ENCODE measurements at places on chromosomes 1 and 21.
A peak's percentile ranks its signal among the peaks of the same experiment; 100 is the strongest.

DNA sequence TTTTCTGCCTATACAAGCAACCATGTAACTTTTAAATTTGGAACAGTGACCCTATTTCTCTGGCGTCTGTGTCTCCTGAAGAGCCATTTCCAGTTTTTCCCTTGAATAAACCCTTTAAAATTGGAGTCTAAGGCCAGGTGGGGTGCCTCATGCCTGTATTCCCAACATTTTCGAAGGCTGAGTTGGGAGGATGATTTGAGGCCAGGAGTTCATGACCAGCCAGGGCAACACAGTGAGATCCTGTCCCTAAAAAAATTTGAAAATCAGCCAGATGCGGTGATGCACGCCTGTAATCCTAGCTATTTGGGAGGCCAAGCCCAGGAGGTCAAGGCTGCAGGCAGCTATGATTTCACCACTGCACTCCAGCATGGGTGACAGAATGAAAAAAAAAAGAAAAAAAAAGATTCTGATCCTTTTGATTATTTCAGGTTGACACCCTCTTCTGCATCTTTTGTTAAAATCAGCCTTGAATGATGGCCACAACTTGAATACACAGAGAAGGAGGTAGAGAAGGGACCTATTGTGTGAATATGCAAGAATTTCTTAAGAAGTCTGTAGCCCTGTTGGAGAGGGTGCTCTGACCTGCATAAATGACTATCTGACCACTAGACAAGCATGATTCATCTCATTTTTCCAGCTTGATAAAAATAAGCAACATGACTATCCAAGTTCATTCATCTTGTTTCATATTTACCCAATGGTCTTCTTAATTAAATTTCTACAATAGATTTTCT is 40.2 kb upstream of the PARP1 start:
- no peak for DNase-seq

- DNase-seq: no peak
These were observed 6.6 kb downstream of the SGIP1 start for GRCh38 chr1:66540434-66541032.

GRCh38 chr1:31815752-31816500 is at the start of gene SPOCD1:
Gene SPOCD1 (minus strand): TSS chr1:31816022. CDS start chr1:31815333, 689 bp downstream.
- peak; percentile 50 for DNase-seq

DNA sequence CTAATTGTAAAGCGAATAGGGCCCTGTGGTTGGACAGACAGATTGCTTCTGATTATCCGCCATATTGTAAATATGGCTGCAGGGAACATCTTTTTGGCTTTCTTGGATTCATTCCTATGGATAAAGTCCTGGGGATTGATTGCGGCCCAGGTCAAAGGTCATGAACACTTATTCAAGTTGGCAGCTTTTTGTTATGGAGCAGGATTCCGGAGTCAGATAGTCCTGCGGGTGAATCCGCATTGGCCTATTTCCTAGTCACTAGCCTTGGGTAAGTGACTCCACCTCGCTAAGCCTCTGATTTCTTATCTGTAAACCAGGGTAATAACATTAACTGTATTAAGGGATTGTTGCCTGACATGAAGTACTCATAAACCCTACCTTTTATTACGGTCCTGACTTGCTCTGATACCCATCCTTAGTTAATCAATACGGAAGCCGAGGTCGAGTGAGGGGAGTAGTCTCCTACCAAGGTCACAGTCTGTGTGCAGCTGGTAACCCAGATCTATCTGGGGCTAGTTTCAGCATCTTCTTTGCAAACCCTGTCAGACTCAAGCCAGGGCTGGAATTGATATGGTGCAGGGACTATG is 31.7 kb downstream of the EDN2 start:
- no peak for DNase-seq

- DNase-seq: no peak
These were observed 22.0 kb downstream of the MRPL37 start for GRCh38 chr1:54221867-54222484.

- no peak for DNase-seq
These were observed 33.4 kb upstream of the ARHGAP29 start for GRCh38 chr1:94270801-94271203.

DNA sequence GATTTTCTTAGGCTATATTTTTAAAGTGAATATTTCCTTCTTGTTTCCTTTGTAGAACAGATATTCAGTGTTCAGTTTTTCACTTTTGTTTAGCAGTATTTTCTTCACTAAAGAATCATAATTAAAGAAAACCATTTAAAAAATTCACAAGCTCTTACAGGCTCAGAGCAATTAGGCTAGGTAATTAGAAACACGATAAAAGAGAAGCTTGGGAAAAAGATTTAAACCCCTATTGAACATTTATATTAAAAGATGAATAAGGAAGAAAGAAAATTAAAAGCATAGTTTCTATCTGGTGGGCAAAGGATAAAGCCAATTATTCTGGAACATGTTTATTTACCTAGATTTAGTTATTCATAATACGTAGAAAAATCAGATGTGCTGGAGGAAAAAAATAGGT is 942.6 kb downstream of the PLA2G4A start:
- no peak for DNase-seq

GRCh38 chr1:36222481-36223380 is 1.5 kb upstream of the THRAP3 start:
- DNase-seq: no peak

DNA sequence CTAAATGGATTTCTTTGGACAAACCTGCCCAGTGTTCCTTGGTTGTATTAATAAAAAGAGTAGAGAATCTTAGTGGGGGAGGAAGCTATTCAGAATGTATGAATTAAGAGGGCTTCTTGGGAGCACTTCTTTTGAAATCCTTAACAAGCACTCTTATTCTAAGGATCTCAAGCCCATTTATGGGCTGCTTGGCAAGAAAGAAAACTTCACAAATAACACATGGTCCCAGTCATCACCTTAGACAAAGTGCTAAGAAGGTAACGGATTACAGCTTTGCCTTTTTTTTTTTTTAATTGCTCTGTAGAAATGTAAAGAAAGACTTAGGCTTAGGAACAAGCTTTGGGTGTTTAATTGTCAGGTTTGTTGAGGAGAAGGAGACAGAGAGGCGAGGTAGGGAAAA is 76.6 kb upstream of the IPO9 start:
- DNase-seq: no peak

GRCh38 chr1:226581650-226582330 is 33.2 kb downstream of the STUM start:
- DNase-seq: no peak

GRCh38 chr1:172936088-172936645 is 114.6 kb downstream of the TNFSF18 start:
- DNase-seq: no peak

- no peak for DNase-seq
These were observed 16.1 kb upstream of the GPR37L1 start for GRCh38 chr1:202106340-202107254.

- DNase-seq: no peak
These were observed 37.0 kb upstream of the PRSS38 start for GRCh38 chr1:227778401-227778947.

DNA sequence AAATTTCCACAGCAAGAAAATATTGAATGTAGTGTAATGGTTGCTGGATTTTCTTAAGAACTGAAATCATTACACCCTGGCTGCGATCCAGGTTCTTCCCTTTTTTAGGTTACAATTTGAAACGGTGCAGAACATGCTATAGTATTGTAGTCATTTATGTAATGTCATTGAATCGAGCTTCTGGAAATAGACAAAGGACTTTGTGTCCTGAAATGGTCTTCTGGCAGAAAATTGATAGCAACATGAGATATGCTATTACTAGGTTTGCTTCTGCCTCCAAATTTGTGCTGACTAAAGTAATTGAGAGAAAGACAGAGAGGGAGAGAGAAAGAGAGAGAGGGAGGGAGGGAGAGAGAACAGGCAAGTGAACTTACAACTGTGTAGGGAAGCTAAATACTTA is 146.2 kb upstream of the NFIA start:
- no peak for DNase-seq

DNA sequence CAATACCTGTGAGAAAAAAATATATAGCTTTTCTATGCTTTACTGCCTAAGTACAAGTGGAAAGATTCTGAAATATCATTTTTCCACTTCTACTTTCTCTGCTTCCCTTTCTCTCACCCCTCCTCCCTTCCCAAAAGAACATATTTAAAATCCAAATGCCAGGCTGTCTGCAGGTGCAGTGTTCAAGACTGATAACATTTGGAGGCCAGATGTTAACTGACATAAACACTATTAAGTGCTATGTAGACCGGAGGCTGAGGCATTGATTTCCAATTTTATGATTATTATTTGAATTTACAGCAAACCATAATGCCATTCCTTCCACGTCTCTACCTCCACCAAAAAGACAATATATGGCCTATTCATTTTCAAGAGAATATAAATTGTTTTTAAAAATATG is 296.9 kb upstream of the SGIP1 start:
- DNase-seq: no peak

DNA sequence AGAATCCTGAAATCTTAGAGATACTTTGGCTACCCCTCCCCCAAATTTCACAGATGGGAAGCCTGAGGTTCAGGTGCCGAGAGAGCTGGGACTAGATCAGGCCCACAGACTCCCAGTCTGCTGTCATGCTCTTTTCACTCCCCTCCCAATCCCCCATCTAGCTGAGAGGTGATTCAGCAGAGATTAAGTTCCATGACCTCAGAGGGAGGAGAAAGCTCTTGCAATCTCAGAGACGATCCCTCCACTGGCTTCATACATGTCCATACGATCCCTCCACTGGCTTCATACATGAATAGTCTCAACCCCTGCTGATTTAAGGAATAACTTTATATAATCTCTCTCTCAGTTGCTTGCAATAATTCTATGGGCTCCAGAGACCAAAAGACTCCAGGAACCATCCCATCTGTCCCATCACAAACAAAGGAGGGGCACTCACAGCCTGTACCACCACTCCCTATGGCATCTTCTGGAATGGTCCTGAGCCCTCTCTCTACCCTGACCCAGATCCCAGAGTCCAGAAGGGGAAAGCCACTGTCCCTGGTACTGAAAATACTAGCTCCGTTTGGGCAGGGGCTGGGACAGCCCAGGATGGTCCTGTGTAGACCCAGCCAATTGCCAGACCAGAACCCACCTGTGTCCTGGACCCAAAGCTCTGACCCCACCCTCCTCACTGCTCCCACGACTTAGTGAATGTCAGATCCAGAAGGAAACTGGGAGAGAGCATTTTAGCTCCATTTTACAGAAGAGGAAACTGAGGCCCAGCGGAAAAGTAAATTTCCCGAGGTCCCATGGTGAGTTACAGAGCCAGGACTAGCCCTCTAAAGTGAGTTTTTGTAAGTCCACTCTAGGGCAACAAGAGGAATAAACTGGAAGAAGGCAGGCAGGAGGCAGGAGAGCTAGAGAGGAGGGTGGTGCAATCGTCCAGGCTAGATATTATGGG is 27.1 kb downstream of the RIMS3 start:
- no peak for DNase-seq

DNA sequence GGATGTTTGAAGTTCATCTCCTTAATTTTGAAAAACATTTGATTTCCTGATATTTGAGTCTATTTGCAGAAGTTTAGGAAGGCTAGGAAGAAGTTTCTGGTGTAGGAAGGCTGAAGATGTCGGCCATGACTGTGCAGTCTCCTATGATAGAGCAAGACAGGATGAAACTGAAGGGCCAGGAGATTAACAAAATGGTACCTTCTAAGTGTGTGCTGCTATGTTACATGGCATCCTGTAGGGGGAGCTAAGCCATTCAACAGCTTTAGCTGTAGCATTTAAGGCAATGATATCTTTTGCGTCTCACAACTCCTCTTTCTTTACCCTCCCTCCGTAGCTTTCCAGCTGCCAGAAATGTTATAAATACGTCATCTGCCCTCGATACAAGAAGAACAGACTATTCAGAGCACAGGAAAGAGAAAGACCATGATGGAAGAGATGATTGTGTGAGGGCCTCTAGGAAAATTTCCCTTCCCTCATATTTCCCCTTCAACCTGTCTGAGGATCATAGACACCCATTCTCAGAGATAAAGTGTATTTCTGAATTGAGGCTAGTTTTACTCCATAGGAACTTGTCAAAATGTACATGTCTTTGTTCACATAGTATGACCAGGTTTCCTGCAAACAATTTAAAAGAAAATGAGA is 61.1 kb downstream of the XCL1 start:
- DNase-seq: no peak

DNA sequence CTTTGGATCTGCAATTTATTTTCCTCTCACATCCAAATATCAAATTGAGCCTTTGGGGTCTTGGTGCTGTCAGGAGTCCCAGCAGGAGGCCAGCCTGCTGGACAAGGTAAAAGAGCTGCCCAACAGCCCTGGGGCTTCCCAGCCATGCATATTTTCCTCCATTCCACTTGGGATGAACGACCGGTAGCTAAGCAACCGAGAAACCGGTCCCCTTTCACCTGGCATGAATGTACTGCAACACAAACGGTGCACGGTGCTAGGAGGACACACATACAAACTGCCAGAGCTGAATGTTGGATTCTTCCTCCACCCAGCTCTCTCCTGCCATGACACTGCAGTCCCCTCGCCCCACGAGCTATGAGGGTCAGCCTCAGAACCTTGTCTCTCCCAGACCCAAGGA is 42.7 kb downstream of the BCAR3 start:
- no peak for DNase-seq

- DNase-seq: peak; percentile 48
These were observed at the start of gene C2CD4D for GRCh38 chr1:151839457-151840403. Gene C2CD4D (minus strand): TSS chr1:151839820. CDS start chr1:151838989, 831 bp downstream.

GRCh38 chr1:151604291-151604690 is 7.6 kb upstream of the SNX27 start:
- no peak for DNase-seq

DNA sequence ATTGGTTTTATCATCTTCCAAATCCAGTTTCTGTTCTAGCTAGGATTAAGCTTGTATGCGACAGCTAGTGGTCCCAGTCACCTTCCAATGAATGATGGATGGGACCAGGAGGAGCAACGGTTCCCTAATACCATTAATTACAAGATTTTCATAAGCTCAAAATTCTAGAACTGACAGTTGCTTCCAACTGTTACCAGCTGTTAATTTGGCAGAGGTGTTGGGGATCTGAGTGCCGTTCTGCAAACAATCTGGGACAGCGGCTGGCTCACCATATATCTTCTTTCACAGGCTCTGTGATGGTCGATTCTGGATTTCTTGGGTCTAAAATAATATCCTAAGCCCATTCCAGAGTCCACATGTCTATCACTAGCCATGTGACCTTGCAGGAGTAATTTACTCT is 34.5 kb upstream of the RALGPS2 start:
- no peak for DNase-seq

GRCh38 chr1:101474039-101474665 is 237.3 kb downstream of the S1PR1 start:
- no peak for DNase-seq

DNA sequence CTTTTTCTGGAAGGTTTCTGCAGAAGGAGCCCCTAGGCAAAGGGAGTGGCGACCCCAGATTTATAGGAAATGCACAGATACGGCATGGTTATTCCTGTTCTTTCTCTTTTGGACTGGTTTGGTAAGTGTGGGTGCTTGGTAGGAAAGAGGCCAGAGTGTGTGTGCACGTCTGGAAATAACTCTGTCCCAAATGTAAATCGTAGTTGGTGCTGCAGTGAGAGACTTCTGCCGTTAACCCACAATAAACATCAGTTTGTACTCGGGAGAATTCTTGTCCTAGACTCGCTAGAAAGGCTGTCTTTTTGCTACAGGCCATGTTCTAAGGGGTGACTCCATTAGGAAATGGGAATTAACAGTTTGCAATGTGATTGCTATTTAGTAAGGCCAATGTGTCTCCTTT is 779 bp downstream of the SLC44A3 start:
- no peak for DNase-seq
